ENCODE measurements at places on chromosomes 13 and 19.
A peak's percentile ranks its signal among the peaks of the same experiment; 100 is the strongest.

GRCh38 chr13:22243469-22244163 lies 572.7 kb downstream of the FGF9 start:
- no peak for DNase-seq

GRCh38 chr19:41795031-41795461 lies 1.3 kb upstream of the CEACAM3 start:
- DNase-seq = peak; percentile 48

DNA sequence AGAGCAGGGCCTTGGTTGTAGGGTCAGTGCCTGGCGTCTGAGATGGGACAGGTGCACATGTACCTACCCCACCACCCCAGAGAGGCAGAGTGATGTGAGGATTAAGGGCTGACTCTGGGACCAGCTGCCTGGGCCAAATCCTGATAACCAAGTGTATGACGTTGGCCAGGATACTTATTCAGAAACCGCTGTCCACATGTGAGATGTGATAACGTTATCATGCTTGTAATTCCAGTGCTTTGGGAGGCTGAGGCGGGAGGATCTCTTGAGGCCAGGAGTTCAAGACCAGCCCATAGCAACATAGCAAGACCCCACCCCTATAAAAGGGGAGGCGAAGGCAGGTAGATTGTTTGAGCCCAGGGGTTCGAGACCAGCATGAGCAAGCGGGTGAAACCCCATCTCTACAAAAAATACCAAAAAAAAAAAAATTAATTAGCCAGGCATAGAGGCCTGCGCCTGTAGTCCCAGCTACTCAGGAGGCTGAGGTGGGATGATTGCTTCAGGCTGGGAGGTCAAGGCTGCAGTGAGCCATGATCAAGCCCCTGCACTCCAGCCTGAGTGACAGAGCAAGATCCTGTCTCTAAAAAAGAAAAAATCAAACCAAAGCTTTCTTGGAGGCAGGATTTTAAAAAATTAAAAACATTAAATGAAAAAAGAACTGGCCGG lies 10.0 kb downstream of the ADGRE5 start:
- no peak for DNase-seq

- no peak for DNase-seq
These were observed 293.6 kb downstream of the DNAJC15 start for GRCh38 chr13:43316946-43317353.

GRCh38 chr19:56946159-56946558 lies 105.6 kb upstream of the PEG3 start:
- DNase-seq = no peak

DNA sequence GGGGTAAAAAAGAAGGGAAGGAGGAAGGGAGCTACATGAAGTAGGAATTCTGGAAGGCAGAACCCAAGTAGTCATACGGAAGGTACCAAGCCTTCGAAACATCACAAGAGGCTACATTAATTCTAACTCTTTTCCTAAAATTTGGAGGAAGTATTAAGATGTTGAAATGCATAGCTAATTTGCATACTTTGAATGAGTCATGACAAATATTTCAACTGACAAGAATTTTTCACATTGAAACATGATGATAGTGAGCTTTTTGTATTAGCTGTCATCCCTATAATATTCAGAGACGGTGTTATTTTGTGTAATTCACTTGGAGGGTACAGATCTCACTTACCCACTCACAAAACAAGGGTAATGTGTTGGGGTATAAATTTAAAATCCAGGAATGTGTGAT lies 9.1 kb upstream of the ACOD1 start:
- DNase-seq = no peak

DNA sequence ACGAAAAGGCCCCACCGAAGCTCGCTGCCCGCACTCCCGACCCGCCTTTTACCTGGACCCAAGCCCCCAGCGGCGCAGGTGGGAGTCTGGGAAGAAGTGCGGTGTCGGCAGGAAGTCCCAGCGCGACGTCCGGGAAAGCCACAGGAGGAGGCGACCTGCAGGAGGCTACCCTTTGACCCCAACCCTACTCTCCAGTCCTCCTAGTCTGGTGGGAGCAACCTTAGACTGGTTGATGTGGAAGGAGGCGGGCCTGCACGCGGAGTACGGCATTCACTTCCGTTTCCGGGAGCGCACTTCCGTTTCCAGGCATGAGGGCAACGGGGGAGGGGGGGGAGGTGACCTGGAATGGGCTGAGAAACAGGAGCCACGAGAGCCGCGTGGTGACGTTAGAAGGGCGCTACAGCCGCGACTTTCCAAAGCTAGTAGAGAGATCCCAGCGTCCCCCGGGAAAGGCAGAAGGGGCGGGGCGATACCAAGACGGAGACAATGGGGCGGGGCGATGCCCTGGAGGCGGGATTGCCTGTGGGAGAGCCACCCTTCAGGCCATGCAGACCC lies 28.5 kb downstream of the ZNF266 start:
- DNase-seq = no peak

- DNase-seq = no peak
These were observed 27.8 kb downstream of the EXOC3L2 start for GRCh38 chr19:45217193-45217956.

GRCh38 chr13:23921451-23921888 lies 24.2 kb upstream of the C1QTNF9B start:
- peak; percentile 38 for DNase-seq

- no peak for DNase-seq
These were observed 60.1 kb upstream of the PEG3 start for GRCh38 chr19:56900573-56901097.

DNA sequence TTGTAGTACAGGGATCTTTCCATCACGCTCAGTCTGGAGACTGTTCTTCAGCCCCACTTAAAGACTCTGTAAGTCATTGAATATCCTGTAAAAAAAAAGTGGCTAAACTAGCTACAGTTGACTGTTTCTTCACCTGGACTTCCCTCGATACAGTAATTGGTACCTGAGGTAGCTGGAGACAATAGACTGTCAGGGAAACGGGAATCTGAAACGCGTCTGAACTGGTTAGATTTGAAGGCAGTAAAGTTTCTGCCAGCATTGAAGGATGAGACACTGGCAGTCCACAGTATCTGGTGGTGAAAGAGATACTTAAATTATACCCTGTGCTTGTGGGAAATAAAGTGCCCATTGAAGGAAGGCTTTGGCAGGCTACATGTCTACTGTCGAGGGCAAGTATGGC lies 550.5 kb downstream of the IRS2 start:
- DNase-seq = no peak

DNA sequence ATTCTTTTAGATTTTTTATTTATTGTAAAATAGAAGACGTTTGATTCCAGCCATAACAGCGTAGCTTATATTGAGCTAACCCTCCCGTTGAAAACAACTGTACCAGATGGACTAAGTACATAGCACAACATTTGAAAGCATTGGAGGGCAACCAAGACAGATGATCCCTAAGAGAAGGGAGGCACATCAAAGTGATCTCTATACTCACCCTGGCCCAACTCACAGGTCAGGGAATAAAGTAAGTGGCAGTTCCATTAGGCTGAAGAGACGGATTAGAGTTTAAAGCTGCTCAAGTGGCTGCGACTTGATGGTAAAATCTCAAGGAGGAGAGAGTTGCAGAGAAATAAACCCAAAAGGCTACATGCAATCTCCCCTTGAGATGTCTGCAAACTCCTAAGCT lies 65.1 kb upstream of the ITM2B start:
- no peak for DNase-seq

DNA sequence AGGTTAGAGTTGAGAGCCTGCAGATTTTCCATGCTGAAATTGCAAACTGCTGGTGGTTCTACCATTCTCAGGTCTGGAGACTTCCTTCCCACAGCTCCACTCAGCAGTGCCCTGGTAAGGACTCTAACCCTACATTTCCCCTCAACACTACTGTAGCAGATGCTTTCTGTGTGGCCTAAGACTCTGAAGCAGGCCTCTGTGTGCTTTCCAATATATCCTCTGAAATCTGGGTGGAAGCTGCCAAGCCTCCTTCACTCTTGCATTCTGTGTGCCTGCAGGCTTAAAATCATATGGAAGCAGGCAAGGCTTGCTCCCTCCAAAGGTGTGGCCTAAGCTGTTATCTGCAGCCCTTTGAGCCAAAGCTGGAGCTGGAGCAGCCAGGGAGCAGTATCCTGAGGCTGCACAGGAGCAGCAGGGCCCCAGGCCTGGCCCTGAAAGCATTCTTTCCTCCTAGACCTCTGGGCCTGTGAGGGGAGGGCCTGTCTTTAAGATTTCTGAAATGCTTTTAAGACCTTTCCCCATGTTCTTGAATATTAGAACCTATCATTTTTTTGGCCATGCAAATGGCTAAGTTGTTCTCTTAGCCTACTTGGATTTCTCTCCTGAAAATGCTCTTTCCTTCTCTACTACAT lies 134.1 kb upstream of the TSHZ3 start:
- no peak for DNase-seq

GRCh38 chr19:38869836-38870607 lies 8.1 kb downstream of the RINL start:
- peak; percentile 61 for DNase-seq

GRCh38 chr19:17468302-17469091 lies 1.8 kb upstream of the SLC27A1 start:
- no peak for DNase-seq

DNA sequence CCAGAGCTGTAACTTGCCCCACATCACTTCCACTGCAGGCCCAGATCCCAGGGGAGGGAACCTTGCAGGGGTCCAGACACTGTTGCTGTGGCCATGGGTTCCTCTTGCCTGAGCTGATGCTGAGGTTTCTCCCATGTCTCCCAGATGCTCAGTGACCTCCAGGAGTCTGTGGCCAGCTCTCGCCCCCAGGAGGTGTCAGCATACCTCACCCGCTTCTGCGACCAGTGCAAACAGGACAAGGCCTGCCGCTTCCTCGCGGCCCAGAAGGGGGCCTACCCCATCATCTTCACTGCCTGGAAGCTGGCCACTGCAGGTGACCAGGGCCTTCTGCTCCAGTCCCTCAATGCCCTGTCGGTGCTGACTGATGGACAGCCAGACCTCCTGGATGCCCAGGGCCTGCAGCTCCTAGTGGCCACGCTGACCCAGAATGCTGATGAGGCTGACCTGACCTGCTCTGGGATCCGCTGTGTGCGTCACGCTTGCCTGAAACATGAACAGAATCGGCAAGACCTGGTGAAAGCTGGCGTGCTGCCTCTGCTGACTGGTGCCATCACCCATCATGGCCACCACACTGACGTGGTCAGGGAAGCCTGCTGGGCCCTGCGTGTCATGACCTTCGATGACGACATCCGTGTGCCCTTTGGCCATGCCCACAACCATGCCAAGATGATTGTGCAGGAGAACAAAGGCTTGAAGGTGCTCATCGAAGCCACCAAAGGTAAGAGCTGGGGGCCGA lies 12.1 kb upstream of the SLC25A42 start:
- DNase-seq = no peak

GRCh38 chr13:20425819-20426219 lies 99.8 kb downstream of the CRYL1 start:
- DNase-seq = no peak

DNA sequence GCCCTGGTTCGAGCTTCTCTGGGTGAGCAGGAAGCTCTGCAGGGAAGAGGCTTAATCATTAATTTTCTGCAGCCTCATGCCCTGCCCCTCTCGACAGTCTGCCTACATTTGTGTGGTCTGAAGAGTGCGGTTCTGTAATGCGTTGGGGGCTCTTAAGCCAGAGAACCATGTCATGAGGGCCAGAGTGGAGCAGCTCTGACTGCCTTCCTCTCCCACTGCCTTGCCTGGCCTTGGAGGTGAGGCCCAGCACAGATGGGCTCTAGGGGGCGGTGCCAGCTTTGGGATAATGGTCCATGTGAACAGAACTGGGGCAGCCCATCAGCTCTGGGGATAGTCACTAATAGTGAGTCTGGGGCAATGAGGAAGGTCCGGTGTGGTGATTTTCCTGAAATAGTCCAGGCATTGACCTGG lies 5.7 kb downstream of the FGF9 start:
- no peak for DNase-seq

GRCh38 chr13:40235160-40235796 lies 431.2 kb downstream of the FOXO1 start:
- no peak for DNase-seq

GRCh38 chr13:98279473-98280175 lies 102.6 kb upstream of the RNF113B start:
- DNase-seq = no peak

- no peak for DNase-seq
These were observed 748.5 kb upstream of the KLHL1 start for GRCh38 chr13:70856711-70857110.

GRCh38 chr19:49436381-49437017 lies 4.8 kb downstream of the SLC17A7 start:
- DNase-seq = no peak

DNA sequence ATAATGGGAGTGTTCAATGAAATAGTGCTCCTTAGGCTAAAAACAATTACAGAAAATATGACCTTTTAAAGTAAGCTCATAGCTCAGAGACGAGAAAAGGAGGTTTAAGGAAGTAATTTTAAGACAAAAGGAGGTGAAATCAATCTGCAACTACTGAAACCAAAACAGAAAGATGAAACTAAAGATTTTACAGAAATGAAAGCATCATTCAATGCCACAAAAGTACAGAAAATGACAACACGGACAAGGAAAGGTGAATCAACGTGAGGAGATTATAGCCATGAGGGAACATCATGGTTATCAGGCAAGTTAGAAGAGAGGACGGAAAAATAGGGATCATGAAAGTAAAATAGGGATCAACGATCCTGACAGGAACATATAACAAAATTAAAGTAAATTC lies 745.2 kb downstream of the PCDH17 start:
- DNase-seq = no peak

DNA sequence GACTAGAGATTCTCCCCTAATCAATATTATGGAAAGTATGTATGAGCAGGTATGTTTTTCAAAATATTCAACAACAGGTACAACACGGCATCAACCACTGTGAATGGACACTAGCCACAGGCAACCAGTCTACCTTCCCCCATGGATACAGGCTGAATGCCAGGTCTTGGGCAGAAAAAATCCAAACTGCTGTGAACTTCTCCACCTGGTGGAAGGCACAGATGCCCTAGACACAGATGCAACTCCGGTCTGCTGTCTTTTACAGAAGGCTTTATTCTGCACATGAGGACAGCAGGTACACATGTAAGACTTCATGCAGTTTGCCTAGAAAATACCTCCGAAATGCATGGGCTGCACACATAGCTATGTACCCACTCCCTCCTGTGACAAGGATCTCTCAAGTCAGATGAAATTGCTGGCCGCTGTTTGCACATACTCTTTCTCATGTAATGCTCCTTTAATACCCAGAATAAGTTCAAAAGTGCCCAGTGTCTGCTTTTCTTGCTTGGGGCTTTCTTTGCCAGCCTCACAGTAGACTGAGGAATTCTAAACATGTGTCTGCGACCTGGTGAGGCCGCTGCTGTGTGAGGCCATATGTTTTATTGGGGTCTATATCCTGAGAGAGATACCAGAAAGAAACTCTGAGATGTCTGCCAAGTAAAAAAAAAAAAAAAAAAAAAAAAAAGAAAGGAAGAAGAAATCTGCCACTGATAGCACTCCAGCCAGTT lies 325.9 kb downstream of the FOXO1 start:
- DNase-seq = no peak

DNA sequence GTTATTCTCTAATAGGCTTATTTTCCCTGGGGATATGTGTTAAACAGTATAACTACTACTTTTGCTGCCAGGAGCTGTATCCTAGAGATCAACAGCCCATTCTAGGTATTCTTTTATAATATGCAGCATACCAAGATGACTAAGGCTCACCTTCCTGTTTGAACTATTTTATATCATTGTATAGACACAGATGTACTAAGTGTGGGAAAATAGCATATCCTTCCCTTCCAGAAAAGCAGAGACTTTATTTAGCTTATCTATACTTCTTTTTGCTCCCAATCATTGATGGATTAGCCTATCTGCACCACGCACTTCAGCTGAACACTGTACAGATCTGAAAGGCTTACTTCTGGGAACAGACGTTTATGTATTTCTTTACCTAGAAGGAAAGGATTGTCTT lies 82.6 kb downstream of the MAB21L1 start:
- no peak for DNase-seq

- no peak for DNase-seq
These were observed 46.0 kb downstream of the SAE1 start for GRCh38 chr19:47176627-47177090.
